ENCODE measurements at places on chromosomes 1 and 21.
A peak's percentile ranks its signal among the peaks of the same experiment; 100 is the strongest.

DNA sequence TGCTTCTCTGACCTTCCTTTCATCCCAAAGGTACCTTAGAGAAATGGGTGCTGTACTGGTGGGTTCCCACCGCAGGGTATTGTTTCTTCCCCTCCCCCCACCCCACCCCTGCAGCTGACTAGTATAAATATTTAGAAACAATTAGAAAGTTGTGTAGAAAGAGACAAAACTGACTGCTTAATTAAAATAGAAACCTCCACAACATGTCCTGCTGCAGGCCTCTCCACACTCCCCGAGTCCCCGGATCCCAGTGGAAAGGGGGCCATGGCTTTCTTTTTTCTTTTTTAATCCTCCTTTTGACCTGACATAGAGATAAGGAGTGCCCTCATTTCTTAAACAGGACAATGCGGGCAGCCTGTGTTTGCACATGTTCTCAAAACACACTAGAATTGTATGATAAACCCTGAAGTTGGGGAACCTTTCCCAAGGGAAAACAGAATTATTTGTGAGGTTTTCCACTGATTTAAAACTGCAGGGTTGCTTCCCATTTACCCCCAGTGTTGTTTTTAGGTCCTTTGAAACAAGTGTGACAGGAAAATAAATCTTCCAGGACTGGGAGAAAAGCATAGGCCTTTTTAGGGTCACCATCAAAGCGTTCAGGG, 1.7 kb downstream of the RHOU start:
- no peak for DNase-seq

- no peak for DNase-seq
Observed at GRCh38 chr1:173127369-173128307, 76.9 kb upstream of the TNFSF18 start.

DNA sequence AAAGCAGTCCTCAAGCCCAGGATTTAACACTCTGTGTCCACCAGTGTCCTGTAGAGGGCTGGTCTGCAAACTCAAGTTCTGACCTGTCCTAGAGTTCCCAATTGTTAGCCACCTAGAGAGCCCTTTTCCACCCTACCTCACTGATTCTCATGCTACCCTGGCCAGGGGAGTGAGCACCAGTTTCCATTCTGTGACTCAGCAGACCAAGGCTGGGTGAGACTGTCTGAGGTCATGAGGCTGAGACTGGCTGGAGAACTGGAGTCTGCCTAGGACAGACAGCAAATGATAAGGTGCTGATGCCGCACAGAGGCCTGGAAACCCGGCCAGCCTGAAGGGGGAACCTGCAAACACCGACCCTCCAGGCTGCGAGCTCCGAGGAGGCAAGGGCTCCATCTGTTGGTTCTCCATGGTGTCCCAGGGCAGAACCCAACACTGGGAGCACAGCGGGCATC, 13.7 kb downstream of the GLIS1 start:
- no peak for DNase-seq

DNA sequence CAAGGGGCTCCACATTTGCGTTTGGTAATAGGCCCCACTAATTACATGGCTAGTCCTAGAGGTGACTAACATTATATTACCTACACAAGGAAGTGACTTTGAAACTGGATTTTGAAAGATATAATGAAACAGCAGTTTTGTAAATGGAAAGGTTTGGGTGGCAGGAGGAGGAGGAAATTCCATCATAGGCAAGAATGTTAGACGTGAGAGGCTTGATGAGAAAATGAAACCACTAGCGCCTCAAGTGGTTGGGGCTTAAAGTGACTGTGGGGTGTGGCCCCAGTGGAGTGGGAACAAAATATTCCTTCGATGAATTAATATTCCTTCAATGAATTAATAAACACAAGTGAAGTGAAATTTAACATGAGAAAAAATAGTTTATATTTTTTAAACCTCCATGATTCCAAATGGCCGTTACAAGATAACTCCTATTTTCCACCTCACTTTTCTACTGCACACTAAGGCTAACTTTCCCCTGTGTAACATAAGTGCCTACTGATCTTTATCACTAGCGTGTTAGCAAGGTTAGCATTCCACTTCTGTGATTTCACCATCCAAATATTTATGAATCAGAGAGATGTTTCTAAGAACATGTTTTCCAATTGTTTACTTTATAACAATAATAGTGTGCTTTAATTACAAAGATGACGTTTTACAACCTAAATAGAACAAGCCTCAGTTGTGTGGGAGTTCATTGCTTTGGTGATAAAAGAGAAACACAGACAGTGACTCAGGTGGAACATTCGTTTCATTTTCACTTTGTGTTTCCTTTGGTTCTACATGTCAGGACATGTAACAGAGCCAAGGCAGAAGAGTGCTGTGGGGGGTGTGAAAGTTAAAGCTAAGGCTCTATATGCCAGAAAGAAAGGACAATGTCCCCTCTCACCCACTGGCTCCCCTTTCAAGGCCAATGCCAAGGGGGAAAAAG, 12.5 kb upstream of the ATF3 start:
- DNase-seq, result peak; percentile 82
